ENCODE measurements at places on chromosomes 7 and 10.

DNA sequence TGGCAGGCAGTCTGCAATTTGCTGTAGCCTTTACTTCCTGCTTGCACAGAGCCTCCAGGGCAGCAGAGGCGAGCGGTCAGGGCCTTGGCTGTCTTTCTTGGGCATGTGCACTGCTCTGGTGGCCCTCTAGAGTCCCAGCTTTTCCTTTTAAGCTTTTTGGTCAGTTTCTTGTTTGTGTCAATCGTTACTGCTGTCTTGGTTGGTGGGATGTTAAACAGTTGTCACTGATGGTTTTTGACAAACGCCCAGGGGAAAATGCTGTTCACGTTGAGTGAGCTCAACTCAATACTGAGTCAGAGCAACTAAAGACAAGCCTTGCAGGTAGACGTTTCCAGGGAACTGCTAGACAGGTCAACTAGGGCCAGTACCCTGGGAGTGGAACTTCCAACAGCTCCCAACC, 14.0 kb downstream of the PRKRIP1 start:
- no peak for DNase-seq

DNA sequence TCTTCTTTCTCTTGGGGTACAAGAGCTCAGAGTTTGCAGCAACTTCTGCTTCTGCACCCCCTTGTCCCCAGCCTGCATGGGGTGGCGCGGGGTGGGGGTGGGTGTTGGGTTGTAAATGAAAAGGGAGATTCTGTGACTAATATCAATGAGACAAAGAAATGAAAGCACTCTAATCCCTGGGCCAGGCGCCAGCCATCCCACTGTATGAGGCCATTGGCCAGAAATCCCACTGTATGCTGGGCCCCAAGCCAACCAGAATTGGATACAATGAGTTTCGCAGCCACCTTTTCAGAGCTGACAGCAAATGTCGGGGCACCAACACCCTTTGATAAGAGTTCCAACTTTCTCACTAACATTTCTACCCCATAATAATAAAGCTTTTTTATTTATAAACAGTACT, 10.9 kb upstream of the PTN start:
- no peak for DNase-seq

GRCh38 chr7:22698767-22699166, 28.2 kb upstream of the IL6 start:
- no peak for DNase-seq

DNA sequence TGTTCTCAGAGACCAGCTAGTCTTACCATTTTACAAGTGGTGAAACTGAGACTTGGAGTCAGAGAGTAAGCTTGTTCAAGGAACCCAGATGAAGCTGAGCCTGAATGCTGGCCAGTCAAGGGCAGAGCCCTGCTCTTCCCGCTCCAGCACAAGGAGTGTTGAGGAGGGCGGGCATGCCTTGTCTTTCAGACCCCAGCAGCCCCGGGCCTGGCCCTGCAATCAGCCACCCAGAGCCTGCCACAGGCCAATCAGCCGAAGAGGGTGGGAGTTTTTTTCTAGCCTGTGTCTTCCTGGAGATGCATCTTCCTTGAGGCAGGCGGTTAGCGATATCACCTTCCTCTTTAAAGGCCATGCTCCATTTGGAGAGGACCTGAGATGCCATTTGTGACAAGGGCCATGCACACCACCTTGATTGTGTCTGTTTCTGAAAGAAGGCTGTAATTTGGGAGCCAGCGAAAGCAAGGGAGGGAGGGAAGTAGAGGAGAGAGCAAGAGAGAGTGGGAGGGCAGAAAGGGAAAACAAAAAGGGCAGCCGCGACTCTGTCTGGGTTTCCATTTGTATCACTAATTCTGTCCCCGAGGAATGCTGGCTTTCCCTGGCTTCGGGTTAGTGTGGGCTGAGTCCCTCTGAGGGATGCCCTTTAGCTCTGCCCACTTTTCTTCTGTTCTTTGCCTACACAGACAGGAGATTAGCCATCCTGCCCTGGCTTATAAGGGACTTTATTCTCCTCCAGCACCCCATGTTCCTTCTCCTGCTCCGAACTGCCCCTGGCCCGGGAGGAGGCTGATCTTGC, 8.0 kb downstream of the CDH23 start:
- no peak for DNase-seq

DNA sequence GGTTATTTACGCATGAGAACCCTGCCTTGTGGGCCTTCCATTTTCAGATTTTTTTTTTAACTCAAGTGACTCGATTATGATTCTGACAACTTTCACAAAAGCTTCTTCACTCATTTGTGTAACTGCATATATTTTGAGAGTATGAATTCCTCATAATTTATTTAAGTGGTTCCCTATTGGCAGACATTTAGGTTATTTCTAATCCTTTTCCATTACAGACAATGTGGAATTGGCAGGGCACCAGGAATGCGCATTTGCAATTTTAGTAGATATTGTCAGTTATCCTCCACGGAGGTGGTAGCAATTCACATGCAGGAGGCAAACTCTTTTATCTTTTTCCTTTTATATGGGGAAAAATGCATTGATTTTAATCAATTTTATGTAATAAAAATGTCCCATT, 2.5 kb downstream of the TMEM176B start:
- no peak for DNase-seq

DNA sequence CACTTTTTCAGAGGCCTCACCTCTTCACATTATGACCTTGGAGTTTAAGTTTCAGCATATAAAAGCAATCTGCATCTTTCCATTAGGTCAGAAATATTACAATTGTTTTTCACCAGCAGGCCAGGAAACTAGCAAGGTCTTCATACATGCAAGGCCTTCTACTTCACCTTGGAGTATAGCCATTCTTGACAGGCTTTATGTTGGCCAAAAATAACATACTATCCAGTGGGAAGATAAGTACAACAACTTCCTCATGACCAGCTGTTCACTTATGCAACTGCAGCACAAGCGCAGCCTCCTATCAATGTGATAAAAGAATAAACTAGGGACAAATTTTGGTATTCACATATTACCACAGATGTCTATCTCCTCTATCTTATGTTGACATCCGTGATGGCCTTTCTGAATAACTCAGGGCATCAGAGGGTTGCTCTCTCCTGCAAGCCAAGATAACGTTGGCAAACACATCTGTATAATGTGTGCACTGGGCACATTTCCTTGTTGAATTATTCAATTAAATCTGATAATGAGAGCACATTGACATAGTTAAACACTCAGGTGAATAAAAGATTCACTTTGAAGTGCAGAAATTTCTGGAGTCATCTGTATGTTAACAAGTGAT, 239.8 kb downstream of the FZD1 start:
- no peak for DNase-seq

DNA sequence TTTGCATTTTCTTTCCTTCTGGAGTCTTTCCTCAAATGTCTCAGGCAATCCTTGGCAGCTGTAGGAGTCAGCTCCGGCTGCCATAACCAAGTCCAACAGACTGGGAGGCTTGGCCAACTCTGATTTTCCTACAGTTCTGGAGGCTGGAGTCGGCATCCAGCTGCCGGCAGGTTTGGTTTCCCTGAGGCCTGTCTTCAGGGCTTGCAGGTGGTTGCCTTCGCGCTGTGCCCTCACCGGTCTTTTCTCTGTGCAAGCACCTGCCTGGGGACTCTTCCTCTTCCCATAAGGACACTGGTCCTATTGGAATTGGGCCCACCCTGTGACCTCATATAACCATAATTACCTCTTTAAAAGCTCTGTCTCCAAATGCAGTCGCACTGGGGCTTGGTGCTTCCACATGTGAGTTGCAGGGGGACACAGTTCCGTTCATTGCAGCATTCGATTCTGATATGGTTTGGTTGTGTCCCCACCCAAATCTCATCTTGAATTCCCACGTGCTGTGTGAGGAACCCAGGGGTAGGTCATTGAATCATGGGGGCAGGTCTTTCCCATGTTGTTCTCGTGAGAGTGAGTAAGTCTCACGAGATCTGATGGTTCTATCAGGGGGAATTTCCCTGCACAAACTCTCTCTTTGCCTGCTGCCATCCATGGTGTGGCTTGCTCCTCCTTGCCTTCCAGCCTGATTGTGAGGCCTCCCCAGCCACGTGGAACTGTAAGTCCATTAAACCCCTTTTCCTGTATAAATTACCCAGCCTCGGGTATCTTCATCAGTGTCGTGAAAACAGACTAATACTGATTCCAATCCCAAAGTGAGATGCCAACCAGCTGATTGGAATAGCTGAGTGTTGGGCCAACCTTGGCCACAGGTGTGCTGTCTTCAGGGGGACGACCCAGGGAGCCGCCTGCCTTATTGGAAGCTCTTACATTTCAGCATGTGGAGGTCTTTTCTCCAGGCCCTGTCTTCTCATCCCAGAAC, 7.9 kb downstream of the GALNTL5 start:
- DNase-seq: no peak

GRCh38 chr7:93092757-93093370, 24.9 kb downstream of the SAMD9 start:
- DNase-seq: no peak

DNA sequence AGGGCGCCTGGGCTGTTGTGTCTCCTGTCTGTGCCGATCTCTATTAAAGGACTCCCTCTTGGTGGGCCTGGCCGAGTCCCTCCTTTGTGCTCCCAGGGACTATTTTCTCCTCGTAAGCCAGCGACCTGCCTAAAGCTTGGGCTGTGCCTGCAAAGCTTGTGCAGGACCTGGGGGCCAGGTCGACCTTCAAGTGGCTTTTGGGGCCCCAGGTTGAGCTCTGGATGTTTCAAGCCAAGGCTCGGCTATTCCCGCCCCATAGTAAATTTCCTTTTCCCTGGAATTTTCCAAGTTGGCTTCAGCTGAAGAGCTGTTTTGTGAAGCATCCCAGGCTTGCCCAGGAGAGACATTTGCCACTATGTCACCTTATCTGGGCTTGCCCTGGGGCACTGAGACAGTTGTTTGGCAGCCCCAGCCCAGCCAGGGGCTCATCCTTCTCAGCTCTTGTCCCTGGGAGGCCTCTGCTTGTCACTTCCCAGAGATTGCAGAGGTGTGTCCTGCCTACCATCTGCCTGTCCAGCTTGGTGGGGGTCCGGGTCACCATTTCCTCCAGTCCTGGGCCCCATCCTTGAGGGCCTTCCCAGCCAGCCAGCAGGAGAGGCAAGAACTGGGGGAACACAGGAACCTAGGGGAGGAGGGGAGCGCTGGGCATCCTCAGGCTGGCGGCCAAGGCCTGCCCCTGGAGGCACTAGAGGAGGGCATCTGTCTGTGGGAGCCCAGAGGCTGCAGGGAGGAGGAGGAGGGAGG, 20.2 kb downstream of the ZMIZ2 start:
- no peak for DNase-seq

GRCh38 chr7:17528636-17529035, 230.2 kb downstream of the AHR start:
- no peak for DNase-seq

- no peak for DNase-seq
Measured at GRCh38 chr10:131726076-131726880, 174.5 kb upstream of the PPP2R2D start.

GRCh38 chr10:100826031-100826651, 80.8 kb downstream of the PAX2 start:
- no peak for DNase-seq

- no peak for DNase-seq
Measured at GRCh38 chr7:25752967-25753791, 398.8 kb upstream of the NFE2L3 start.
